Spleen (tissue), 13 donors: ENCODE measurements at places on chromosomes 16 and 17.

- no peak for DNase-seq
Measured at GRCh38 chr17:19996502-19996901, 12.7 kb upstream of the SPECC1 start.

DNA sequence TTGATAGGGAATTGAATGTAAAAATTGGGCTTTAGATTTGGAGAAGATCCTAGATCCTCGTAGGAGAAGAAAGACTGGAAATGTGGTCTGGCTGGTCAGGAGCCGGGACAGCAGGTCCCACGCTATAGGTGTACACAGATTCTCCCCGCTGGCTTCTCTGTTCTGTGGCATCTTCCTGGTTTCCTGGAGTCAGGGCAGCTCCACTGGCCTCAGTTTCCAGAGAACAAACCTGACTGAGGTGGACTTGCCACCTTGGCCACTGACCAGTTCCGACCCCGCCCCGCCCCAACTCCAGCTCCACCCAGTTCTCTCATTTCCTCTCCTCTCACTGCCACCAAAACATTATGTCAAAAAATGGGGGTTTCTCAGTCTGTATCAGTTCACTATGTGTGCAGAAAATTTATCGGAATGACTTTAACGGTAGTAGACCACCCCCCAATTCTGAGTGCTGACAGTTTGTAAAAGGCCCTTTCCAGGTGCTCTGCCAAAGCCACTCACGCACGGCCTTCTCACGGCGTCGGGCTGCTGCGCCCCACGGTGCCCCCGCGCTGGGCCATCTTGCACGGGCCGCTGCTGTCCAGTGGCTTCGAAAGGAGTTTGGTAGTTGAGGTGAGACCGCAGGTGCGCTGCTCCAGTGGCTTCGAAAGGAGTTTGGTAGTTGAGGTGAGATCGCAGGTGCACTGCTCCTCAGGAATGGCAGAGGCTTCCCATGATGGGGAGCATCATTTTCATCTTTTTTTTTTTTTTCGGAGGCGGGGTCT, 161.4 kb upstream of the CHMP6 start:
- DNase-seq: no peak

- DNase-seq: no peak
Measured at GRCh38 chr17:77543801-77544200, 403.0 kb downstream of the SEC14L1 start.

GRCh38 chr17:14672830-14673229, 371.9 kb downstream of the HS3ST3B1 start:
- no peak for DNase-seq

GRCh38 chr17:77613627-77614026, 344.9 kb upstream of the TNRC6C start:
- DNase-seq: peak; percentile 32

- no peak for DNase-seq
Measured at GRCh38 chr16:2238838-2239675, 2.8 kb downstream of the DNASE1L2 start.

DNA sequence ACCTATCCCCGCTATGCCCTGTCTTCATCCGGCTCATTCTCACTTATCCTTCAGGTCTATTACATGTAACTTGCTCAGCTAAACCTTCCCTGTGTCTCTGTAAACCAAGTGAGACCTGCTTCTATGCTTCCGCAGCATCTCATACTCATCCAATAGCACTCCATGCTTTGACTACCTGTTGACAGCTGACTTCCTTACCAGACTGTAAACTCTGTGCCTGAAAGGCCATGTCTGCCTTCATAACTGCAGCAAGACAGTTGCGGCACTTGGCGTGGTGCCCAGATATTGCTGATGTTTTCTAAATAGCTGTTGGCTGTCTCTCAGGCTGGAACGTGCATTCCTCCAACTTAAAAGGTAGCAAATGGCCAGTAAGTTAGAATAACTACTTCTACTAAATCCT, 1.8 kb upstream of the OR1E1 start:
- no peak for DNase-seq

DNA sequence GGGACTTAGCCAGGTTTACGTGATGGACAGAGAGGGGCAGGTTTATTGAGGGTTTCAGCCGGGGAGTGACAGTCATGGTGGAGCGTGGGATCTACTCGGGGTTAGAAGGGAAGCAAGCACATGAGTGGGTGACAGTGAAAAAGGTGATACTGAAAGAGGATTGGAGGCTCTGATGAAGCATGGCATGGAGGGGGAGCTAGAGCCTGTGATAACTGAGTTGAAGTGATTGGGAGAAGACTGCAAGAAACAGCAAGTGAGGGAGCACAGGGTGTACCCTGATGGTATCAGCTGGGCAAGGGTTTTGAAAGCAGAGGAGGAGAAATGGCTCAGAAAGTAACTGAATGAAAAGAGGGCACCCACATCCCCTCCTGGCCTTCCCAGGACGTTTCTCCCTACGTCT, 6.7 kb upstream of the KSR1 start:
- DNase-seq: no peak

DNA sequence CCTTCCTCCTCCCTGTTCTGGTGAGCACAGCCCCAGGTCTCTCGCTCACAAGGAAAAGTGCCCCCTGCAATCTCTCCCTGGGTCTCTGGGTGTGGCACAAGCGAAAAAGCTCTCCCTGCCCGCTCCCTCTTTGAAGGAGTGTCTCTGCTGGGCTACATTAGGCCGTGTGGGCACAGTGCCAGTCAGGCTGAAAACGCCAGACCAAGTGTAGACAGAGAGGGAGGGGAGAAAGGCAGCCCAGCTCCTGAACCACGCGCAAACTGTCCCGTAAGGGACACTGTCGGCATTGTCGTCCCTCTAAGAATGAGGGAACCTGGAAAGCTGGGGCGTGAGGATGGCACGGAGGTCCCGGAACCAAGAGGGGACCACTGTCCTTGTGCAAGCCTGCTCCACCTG, 3.9 kb downstream of the SMIM5 start:
- no peak for DNase-seq

DNA sequence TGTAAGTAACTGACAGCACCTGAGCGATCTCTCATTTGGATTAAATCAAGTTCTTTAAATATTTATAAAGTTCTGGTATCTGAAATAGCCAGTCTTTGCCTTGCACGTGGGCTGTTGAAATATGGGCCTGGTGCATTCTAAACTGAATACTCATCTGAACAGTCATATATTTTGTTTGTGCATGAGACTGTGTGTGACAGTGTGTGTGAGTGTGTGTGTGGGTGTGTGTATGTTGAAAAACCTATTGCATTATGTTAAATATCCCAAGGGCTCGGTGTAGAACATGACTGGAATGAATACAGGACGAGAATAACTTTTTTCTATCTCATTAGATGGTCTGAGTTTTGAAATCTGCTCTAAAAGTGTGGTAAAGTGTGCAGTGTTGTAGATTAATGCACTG, 82.4 kb upstream of the TOX3 start:
- DNase-seq: no peak

DNA sequence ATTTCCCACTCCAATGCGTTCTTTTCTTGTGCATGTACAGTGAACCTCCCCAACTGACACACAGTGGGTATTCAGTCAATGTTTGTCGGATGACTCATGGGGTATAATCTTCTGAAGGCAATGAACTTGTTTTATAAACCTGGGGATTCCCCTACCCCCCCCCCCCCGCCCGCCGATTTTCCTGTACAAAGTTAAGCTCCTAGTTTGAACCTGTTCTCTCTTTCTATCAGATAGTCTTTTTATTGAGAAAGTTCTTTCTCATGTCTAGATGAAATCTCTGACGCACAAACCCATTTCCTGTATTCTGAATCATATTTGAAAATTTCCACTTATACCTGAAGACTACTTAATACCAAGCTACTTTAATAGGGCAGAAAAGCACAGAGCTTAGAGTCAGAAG, 338.3 kb downstream of the CA10 start:
- no peak for DNase-seq

DNA sequence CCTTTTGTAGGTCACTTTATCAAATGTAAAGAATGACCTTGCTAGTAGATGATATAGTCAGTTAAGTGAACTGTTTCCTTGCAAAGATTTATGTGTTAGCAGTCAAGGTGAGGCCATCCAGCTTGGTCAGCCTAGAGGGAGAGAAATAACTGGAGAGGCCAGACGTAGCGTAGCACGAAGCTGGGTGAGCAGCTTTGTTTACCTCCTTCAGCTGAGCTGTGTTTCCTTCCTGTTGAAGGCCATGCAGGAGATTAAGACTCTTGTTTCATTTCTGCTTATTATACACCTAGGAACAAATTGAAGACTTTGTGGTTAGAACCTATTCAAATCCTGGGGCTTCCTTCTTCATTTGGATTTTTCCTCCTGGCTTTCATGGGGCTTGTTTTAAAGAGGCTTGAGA, 267.1 kb downstream of the PHKB start:
- no peak for DNase-seq

DNA sequence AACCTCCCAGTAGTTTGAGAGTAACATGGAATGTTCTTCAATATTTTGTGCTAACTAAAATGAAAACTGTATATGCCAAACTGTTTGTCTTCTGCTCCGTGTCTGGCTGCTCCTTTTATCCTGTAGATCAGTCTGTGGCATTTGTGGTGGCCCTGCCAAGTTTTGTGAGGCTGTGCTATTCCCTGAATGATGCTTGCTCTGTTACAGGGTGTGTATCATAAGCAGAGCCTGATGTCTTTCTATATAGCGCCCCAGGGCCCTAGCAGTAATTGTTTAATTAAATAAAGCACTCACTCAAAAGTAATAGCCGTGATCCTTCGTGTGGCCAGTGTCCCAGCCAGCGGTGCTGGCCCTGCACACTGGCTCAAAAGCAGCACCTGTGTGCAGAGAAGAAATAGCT, 27.8 kb upstream of the NAT9 start:
- no peak for DNase-seq

GRCh38 chr17:3859940-3860339, 13.9 kb upstream of the NCBP3 start:
- peak; percentile 51 for DNase-seq

DNA sequence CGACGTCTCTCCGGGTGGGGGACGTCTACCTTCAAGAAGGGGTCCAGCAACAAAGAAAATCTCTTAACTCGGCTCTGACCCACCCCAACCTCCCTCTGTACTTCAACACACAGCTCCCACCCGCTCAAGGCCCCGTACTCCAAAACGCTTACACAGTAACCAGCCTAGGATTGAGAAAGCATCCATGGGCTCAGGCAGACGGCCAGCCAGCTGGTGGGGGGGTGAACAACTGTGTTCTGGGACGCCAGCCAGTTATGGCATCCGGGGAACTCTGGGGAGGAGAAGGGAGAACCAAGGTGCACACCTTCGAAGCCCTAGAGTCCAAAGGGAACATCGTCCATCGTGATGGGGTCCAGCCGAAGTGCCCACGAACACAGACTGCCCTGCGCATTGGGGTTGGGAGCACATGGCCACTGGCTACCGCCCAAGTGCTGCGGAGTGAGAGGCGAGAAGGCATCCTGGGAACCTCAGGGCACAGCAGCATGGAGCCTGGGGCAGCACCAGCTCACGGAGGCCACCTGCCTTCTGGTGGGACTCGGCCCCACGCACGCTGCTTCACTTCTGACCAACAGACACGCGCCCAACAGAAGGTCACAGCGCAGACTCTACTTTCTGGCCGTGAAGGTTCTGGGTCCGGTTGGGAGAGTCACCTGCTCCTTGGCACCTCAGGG, 14.3 kb downstream of the SLC16A3 start:
- DNase-seq: peak; percentile 77

- no peak for DNase-seq
Measured at GRCh38 chr17:68199837-68200688, 47.8 kb upstream of the AMZ2 start.

DNA sequence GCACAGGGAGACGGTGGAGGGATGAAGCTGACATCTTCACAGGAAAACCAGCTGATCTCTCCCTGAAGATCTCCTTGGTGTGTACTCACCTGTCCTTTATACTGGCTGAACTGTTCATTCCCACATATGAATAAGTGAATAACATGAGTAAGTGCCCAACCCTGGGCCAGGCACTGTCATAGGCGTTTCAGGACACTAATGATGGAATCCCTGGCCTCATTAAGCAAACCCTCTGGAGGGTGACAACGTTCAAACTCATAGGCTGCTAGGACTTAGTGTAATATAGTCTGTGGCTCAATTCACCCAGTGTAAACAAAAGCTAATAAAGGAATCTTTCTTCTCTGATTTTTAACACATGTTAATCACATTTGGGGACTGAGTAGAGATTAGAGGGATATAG, 24.5 kb downstream of the GAS7 start:
- no peak for DNase-seq

- no peak for DNase-seq
Measured at GRCh38 chr17:5282642-5283217, 646 bp downstream of the RABEP1 start.

- no peak for DNase-seq
Measured at GRCh38 chr17:2214047-2214928, 89.3 kb downstream of the SMG6 start.

DNA sequence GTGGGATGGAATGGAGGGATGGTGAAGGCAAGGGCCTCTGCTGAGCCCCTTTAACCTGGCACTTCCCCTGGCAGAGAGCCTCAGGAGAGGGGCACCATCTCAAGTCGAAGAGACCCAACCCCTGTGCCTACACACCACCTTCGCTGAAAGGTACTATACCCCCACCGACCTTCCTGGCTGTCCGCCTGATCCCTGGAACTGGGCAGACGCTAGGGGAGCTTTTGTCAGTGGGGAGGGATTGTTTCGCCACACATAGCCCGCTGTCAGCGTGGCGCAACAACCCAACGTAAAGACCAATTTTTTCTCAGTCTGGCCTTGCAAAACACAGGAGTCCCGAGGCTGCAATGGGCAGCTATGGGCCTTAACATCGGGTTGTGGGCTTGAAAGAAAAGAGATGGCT, 3.1 kb downstream of the PPP1R1B start:
- no peak for DNase-seq

DNA sequence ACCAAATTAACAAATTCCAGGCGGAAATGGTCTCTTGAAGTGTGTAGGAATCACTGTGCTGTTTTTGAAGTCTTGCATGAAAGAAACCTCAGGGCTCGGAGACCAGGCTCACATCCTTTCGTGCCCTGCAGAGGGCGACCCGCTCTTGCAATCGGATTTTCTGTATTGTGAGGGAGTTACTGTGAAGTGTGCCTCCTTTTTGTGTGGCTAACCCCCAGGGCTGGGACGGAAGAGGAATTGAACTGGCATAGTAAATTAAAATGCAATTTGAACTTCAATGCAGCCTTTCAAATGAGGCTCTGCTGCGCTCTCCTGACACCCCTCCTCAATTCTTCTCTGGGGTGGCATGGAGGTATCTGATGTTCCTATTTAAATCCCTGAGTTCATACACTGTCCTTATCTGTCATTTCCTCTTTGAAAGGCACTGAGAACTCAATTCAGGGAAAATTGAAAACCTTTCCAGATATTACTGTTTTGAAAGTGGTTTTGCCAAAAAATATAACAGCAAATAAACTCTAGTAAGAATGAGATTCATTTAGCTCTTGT, 51.5 kb upstream of the MGAT5B start:
- DNase-seq: no peak
